Left ventricle myocardium inferior (tissue), 1 donor: ENCODE measurements at places on chromosomes 2 and 18. TPM values are rescaled to one million over a fixed set of nuclear protein-coding genes. Genes with fewer than 3 reads are reported as not detected.
A peak's percentile ranks its signal among the peaks of the same experiment; 100 is the strongest.

- DNase-seq: no peak
Observed at GRCh38 chr18:44654573-44654972, 26.1 kb upstream of the SETBP1 start.

DNA sequence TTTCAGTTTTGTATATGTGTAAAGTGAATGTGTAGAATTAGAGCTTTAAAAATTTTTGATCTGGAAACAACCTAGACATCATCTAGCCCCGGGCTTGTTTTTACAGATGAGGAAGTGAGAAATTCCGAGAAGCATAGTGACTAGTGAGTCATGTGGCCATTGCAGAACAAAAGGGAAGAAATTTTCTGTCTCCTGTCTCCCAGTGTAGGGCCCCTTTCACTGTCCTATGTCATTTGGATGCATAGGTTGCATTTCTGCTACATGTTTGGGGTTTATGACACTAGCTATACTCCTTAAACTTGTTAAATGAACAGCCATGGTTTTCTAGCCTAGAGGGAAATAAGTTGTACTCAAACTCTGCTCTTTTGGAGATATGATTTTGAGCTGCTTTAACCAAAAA is 84.6 kb downstream of the PLCL1 start:
- DNase-seq: no peak

GRCh38 chr18:58080451-58080850 is 36.4 kb downstream of the NEDD4L start:
- no peak for DNase-seq

DNA sequence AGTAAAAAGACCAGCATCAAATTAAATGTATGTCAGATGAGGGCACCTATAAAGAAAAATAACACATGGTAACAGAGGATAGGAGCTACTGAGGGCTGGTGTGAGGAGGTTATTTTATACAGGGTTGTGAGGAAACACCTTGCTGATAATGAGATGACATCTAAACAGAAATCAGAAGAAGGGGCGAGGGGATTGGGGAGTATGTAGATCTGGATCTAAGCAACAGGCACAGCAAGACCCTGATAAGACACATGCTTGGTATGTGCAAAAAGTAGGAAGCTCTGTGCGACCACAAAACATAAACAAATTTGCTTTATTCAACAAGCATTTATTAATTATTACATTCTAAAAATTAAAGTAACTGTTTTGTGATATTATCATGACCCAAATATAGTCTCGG is 295.4 kb downstream of the ZEB2 start:
- DNase-seq: no peak

GRCh38 chr2:112161431-112162145 is 23.4 kb downstream of the FBLN7 start:
- DNase-seq: no peak

MAP3K20 gene
- total RNA-seq: 466 TPM

DNA sequence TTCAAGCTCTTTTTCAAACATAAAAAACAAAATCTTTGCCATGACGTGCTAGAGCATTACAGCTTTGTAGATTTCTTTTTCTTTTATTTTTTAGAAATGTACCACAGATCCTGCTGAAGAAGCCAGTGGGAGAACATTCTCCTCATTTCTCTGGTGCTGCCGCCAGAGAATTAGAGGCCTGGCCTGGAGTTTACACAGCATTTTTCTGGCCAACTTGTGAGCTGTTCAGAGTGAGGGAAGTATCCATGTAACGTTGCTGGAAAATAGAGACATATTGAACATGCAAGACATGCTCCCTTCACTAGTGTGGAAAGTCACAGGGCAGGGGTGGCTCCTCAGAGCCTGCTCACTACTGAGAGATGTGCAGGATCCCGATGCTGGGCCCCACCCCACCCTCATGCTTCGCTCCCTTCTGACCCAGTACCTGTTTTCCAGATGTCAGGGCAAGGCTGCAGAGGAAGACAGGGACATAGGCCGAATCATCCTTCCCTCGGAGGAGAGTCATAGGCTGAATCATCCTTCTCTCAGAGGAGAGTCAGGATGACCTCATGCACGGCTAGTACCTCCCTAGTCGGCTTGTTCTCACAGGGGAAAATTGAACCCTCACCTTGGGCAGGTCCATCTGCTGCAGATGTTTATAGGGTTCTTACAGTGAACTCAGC is 298.5 kb downstream of the INSIG2 start:
- no peak for DNase-seq

DNA sequence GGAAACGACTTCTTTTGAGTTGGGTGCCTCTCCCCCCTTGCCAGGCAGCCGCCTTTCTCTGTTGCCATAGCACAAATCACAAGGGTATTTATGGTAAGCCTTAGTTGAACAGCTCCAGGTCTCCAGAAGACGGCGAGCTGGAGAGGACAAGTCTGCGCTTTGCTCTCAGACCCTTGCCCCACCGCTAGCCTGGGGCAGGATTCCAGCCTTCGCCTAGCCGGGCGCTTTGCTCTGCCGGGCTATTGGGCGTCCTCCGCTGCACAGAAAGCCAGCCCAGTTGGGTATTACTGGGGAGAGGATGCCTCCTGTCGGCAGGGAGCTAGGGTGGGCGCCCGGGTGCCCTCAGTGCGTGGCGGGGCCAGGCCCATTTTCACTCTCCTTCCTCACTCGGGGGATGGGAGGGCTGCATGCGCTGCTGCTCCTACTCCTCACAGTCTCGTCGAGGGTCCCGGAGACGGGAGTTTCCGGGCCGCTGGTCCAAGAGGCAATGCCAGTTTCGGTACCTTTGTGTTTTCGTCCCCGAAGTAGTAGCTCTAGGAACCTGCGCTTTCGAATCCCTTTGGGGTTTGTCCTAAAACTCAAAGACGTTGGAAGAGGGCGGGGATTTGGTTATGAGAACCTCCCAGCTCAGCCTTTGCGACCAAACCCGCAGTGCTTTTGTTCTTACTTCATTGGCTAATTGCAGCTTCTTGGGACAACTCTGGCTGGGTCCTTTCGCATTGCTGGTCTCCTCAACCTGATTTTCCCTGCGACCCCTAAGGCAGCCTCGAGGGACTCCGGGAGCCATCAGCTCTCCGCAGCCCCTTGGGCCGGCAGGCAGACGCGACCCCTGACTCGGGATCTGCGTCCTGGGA is 3.6 kb upstream of the DLX2 start:
- DNase-seq: no peak

GRCh38 chr18:47981320-47981719 is 50.9 kb upstream of the SMAD2 start:
- DNase-seq: no peak

DNA sequence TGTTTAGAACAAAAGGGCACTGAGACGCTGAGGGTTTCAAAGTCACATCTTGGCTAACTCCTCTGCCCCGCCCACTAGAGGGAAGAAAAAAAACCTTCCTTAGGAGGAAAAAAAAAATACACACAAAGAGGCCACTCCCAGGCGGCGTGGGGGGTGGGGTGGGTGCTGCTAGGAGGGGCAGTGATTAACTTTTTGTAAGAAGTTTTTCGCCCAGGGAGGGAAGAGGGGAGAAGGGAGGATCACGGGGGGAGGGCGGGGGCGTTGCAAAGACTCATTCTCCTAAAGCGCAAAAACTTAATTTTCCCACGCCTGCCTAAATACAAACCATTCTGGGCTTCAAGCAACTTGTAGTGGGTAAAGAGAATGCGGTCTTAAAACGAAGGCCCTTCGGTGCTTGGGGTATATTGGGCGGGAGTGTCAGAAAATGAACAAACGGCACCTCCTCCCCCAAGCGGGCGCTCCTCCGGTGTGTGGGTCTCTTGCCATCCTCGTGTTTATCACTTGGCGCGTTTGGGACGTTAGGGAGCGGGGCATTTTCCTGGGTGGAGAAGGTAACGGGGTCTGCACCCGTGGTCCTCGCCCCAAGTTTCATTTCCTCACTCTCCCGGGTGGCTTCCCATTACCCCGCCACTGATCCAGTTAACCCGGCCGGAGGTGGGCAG is 1.7 kb downstream of the CXCR4 start:
- DNase-seq: peak; percentile 62

GRCh38 chr2:235779444-235779896 is 285.6 kb downstream of the AGAP1 start:
- DNase-seq: peak; percentile 62

CACNB4 gene
- total RNA-seq: 0.25 TPM

GRCh38 chr2:143968860-143969259 is 551.1 kb downstream of the ZEB2 start:
- no peak for DNase-seq

AQP12B gene
- total RNA-seq: not detected

COLEC12 gene
- total RNA-seq: 7.3 TPM

TFCP2L1 gene
- total RNA-seq: 0.14 TPM

TFPI gene
- 19.0 TPM for total RNA-seq

DPP10 gene
- 0.16 TPM for total RNA-seq

DNA sequence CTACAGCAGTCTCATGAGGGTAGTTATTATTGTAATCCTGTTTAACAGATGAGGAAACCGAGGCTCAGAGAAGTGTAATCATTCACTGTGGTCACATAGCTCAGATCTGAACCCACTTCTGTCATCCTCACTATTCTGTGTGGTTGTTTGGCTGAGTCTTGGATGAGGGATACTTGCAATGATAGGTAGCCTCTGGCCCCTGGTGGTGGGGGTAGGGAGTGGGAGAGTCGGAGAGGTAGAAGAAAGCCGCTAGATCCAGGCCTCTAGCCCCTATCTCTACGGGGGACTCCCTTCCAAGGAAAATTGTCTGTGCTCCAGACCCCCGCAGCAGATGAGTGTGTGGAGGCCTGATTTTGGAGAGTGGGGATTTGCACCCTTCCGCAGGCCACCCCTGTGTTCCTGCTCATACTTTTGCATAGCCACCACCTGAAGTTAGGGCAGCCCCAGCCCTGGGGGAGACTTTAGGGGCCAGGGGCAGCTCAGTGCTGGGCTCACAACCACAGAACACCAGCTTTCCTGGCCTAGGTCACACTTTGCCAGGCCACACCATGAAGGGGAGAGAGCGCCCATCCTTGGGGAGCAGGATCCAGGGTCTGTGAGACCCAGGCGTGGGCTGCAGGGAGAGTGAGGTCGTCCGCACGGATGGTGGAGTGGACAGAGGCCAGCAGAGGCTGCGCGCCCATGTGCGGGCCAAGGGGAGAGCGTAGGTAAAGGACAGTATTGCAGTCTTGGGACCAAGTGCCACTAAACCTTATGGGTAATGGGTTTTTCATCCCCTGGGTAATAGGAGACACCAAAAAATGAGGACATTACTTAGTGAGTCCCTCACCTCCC is 148.2 kb downstream of the GLI2 start:
- DNase-seq: peak; percentile 1

GRCh38 chr2:172375251-172375650 is 52.1 kb upstream of the ITGA6 start:
- no peak for DNase-seq

DES gene
- total RNA-seq: 15,954 TPM

DNA sequence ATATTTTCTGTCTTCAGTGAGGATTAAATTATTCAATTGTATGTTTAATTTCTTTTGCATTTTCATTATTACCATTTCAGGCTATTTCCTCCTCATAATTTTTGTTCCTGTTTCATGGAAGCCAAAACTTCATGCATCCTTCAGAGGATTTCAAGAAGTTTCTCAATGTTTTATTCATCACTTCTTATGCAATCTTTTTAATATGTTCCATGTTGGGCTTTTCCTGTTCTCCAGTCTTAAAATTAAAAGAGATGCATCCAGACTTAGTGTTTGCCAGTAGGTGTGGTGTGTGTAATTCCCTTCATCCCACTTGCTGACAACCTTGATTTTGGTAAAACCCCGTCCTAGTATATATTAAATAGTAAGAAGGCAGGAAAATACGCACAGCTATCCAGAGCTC is 190.0 kb downstream of the EN1 start:
- DNase-seq: no peak

- no peak for DNase-seq
Observed at GRCh38 chr18:23645568-23646175, 17.0 kb downstream of the ANKRD29 start.

DNA sequence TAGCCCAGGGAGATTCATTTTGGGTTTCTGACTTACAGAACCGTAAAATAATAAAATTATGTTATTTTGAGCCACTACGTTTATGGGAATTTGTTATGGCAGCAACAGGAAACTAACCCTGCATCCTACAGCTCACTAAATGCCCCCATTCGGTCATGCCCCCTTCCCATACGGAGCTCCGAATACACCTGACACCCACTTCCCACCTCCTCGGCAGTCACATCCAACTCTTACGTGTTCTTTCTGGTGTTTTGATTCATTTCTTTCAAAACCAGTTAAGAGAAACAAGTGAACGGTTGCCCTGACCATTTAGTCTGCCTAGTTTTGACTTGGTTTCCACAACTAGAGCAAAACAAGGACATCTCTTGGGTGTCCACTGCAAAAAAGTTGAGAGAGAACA is 19.7 kb downstream of the EIPR1 start:
- no peak for DNase-seq

PDE11A gene
- 2.5 TPM for total RNA-seq

ING5 gene
- total RNA-seq: 20.0 TPM

GYPC gene
- total RNA-seq: 98.8 TPM

DNAJC5G gene
- total RNA-seq: 1.2 TPM

IL1F10 gene
- not detected for total RNA-seq

DNA sequence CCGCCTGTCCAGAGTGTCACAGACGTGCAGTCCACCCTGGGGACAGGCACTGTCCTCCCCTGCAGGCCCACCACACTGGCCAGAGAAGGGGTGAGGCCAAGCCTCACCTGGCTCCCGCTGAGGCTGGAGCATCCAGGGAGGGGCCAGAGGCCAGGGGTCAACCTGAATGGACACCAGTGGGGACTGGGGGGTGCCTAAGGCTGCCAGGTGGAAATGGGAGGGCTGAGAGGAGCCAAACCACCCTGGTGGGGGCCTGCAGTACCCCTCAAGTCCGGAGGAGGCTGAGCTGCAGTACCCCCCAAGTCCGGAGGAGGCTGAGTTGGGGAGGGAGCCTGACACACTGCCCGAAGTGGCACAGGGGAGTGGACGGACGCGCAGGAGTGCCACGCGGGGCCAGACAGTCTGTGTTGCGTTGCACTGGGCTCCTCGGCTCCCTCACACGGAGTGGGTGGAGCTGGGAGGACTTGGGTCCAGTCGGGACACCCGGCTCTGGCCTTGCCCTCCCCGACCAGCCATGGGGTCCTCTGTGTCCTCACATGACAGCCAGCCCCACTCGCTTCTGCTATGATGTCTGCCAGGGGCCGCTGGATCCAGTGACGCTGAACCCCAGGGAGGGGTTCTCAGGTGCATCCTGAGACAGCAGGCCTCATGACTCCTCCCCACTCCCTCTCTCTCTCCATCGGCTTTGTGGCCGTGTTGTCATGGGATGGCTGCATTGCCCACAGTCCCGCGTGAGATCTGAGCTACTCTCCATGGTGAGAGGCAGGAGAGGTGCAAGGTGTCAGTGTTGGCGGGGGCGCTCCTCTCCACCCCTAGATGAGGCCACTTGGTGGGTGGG is 22.3 kb upstream of the GPC1 start:
- no peak for DNase-seq

DNA sequence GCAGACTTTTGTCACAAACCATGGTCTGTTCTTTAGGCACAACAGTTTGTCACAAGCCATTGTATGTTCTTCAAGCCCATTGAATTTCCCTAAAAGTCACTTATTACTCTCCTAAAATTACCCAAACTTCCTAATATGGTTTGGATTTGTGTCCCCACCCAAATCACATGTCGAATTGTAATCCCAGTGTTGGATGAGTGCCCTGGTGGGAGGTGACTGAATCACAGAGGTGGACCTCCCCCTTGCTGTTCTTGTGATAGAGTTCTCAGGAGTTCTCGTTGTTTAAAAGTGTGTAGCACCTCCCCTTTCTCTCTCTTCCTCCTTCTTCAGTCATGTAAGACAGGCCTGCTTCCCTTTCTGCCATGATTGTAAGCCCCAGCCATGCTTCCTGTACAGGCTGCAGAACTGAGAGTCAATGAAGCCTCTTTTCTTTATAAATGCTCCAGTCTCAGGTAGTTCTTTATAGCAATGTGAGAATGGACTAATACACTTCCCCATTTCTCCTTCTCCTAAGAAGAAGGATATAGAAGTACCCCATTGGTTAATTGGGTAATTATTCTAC is 11.2 kb upstream of the GYPC start:
- DNase-seq: no peak

GRCh38 chr2:6421888-6422287 is 443.8 kb downstream of the CMPK2 start:
- DNase-seq: no peak
